ENCODE measurements at places on chromosomes 4 and X.

GRCh38 chr4:167645358-167645757, 411.1 kb upstream of the SPOCK3 start:
- no peak for DNase-seq

GRCh38 chrX:153583433-153583832, 15.5 kb downstream of the CCNQ start:
- no peak for DNase-seq

DNA sequence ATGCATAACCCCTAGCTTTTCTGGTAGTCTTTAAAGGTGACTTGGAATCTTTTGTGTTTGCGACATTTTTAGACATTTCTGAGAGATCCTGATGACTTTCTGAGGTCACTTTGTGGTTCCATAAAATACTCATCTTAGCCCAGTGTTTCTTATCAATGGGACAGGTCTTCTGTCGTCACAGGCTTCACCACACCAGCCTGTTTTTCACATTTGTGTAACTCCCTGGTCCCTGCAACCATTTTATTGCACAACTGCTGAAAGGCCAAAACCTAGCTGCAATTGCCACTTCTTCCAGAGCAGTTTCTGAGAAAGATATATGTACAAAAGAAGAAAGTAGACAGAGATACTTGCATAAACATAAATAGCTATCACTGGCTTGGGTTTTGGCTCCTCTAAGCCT, 120.9 kb downstream of the IL15 start:
- DNase-seq, result no peak

DNA sequence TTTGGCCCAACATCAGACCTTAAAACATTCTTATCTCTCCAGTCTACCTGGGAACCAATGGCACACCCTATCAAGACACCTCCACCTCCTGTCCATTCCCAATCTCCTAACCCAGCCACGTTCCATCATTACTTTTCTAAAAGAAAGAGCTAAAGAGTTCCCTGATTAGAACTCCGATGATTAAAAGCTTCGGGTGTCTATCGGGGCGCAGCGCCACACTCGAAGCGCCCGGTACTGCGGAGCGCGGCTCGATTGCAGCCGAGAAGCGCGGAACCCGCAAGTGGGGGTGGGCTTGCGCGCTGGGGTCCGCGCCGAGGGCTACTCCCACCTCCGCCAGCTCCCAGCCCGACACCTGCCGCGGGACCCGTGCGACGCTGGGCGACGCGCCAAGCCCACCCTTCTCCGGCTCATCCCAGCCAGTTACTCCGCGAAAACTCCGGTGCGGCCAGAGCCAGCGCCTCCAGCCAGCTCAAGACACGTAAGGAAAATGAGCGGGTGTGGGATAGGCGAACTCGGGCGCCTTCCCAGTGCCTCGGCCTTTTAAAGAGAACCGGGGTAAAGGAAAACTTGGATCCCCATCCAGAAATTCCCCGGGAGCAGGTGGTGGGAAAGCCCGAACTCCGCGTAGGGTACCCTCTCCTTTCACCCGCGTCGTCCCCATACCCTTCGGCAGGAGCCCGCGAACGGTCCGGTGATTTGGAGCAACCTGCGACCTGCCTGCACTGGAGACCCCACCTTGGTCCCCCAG, 593 bp downstream of the NPY1R start:
- no peak for DNase-seq

DNA sequence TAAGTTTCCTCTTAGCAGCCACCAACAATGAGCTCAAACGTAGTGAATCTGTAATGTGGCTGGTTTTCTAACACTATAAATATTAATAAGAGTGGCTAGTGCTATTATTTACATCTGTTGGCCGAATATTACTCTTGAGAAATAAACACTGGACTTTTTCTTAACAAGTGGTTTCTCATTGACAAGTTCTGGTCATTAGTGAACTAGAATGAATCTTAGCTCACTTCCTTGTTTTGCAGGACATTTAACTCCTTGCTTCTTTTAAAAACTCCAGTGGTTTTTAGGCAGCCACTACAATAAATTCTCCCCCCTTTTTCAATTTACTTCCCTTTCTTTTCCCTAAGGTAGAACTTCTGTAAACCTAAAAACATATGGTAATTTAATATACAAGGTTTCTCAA, 177.2 kb downstream of the ARAP2 start:
- DNase-seq, result no peak

GRCh38 chrX:76427560-76428242, at the start of gene MAGEE1:
Gene MAGEE1, plus strand, starts transcription at chrX:76427710. Its CDS starts 221 bp downstream, at chrX:76427931.
- no peak for DNase-seq

- DNase-seq, result no peak
These were observed 362.2 kb upstream of the EMCN start for GRCh38 chr4:100880011-100880410.

GRCh38 chrX:140087875-140088274, 122.6 kb upstream of the CXorf66 start:
- no peak for DNase-seq

DNA sequence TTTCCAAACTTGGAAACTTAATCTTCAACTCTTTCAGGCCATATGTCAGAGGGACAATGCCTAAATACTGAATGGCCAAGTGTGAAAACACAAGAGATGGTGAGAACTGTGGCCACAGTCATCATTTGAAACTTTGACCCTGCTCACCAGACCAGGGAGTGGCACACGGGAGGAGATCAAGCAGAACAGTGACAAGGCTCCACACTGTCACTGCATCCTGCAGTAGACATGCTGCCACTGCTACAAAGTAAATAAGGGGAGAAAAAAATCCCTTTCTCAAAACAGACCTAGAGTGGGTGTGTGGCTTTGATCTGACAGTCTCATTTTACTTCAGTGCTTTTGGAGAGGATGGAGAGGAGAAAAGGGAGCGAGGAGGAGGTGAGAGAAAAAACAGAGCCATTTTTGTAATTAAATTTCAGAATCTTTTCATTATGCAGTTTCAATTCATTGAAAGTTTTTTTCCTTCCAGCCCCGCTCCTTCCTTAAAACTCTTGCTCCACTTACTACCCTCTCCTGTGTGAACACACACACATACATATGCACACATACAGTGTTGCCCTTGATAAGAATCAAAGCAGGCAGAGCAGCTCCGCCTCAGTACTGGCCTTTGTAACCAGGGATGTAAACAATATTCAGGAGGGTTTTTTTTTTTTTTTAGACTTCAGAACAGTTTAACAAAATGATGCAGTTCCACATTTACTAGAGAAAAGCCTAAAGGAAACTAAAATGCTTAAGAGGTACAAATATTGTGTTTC, 34.4 kb downstream of the NEXMIF start:
- DNase-seq, result no peak

All from COR-L47 (cell line).